Neural progenitor cell (in vitro differentiated cells): ENCODE measurements at places on chromosomes 7 and 10.

GRCh38 chr7:151142686-151143040, 24.8 kb downstream of the GBX1 start:
- peak; percentile 44 for DNase-seq

GRCh38 chr7:835485-836401, 3.5 kb downstream of the SUN1 start:
- DNase-seq, result no peak

DNA sequence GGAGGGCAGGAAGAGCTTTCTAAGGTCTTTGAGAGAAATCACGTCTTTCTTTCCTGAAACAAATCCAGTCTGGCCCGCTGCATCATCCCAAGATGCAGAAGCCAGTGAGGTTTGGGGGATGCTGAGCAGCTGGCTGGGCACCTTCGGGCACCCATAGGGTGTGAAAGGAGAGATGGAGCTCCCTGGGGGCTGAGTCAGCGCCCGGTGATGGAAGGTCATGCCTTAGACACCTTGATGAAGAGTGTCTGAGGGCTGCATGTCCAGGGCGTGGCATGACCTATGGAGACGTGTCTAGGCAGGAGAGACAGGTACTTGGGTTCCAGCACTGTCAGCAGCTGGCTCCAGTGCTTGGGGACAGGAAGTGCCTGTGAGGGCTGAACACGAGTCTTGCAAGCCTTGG, 88.3 kb downstream of the GOLGA7B start:
- DNase-seq, result no peak

DNA sequence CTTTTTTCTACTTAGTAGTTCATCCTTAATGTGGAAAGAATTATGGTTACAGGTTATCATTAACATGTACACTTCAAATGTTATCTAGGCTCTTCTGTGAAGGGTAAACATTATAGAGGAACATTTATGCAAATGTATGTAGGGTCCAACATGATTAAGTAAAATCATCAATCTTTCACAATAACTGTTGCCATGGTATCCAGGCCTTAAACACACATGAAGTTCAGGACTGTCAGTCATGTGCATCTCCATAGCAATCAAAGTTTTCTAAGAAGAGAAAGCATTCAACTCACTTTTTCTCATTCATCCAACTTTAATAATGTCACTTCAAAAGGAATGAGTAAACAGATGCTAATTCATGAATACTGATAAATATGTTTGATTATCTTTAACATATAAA, 83.6 kb downstream of the DNAJC1 start:
- DNase-seq, result no peak

- DNase-seq, result no peak
These were observed 182.8 kb downstream of the MAD1L1 start for GRCh38 chr7:2049782-2050510.

GRCh38 chr7:143013893-143014292, 13.0 kb downstream of the OR9A2 start:
- no peak for DNase-seq

DNA sequence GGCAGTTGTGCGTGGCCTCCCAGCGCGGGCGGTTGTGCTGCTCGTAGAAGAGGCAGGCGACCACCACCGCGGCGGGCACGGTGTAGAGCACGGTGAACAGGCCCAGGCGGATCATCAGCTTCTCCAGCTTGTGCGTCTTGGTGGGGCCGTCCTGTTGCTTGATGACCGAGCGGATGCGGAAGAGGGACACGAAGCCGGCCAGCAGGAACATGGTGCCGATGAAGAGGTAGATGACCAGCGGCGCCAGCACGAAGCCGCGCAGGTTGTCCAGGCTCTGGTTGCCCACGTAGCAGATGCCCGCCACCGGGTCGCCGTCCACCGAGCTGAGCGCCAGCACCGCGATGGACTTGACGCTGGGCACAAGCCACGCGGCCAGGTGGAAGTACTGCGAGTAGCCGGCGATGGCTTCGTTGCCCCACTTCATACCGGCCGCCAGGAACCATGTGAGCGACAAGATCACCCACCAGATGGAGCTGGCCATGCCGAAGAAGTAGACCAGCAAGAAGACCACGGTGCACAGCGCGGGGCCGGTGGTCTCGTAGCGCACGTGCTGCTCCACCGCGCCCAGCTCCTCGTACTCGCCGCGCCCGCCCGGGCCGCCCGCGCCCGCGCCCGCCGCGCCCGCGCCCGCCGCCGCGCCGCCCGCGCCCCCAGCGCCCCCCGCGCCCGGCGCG, 2.2 kb downstream of the FZD8 start:
- DNase-seq, result peak; percentile 68

GRCh38 chr7:24233386-24233785, 50.6 kb upstream of the NPY start:
- DNase-seq, result no peak

GRCh38 chr10:80474941-80475340, 20.8 kb downstream of the TSPAN14 start:
- no peak for DNase-seq
